ENCODE measurements at places on chromosomes 3 and 15.

DNA sequence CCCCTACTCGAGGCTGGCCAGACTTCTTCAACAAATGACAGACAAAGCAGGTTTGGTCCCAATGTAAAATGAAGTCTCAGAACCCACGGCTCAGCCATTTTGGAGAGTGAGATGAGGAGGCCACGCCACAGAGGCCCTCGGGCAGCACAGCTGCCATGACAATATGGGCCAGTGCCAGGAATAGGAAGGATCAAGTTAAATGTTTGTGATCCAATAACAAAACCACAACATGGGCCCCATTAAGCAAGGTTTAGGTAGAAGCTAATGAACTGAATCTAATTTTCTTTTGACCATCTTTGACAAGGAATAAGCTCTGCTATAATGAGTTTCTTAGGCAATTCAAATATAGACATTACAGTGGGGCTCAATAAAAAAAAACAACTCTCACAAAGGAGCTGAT lies 52.6 kb downstream of the RFTN1 start:
- no peak for DNase-seq

DNA sequence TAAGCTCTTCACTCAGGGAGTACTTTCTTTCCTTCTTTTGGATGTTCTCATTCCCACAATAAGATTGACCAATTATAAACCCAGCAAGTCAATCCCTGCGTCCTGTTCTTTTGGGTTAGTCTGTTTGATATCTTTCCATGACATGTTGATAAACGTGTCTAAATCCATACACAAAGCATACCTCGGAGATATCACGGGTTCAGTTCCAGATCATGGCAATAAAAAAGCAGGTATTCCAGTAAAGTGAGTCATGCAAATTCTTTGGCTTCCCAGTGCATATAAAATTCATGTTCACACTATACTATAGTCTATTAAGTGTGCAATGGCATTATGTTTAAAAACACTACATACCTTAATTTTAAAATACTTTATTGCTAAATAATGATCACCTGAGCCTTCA lies 667.7 kb downstream of the MAGI1 start:
- no peak for DNase-seq

GRCh38 chr3:196661400-196661799 lies 21.9 kb downstream of the NRROS start:
- no peak for DNase-seq

DNA sequence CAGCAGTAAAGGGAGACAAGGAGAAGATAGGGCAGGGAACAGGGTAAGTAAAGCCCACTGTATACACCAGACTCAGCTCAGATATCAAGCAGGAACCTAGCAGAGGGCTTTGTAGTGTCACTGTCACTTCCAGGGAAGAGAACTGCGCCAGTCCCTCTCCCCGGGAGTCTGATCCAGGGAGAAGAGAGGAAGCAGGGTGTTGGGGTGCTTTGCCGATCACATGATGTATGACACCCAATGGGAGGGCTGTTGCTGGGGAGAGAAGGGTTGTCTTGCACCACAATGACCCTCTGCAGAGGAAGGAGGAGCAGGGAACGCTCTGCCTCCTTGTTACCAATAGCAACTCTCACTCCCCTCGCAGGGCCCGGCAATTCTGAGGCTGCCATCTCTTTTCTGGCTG lies 147.2 kb upstream of the SLC2A2 start:
- no peak for DNase-seq

DNA sequence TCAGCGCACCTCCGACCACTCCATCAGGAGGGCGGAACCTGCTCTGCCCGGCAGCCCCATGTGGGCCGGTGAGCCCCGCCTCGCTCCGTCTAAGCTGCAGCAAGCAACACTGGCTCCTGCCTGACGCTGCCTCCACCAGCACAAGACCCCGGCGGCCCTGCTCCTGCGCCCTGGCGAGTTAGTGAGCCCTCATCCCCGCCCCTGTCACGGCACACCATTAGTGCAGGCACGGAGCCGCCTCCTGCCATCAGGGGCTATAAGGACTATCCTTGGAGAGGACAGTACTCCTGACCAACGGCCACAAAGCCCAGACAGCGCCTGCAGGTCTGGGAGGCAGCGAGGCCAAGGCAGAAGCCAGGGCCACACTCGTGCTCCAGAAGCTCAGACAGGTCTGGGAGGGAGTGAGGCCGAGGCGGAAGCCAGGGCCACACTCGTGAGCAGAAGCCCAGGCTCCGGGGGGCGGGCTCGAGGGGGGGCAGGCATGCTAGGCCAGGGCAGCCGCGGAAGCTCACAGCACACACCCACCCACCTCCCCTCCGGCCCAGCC lies 39.4 kb downstream of the TNK2 start:
- no peak for DNase-seq

DNA sequence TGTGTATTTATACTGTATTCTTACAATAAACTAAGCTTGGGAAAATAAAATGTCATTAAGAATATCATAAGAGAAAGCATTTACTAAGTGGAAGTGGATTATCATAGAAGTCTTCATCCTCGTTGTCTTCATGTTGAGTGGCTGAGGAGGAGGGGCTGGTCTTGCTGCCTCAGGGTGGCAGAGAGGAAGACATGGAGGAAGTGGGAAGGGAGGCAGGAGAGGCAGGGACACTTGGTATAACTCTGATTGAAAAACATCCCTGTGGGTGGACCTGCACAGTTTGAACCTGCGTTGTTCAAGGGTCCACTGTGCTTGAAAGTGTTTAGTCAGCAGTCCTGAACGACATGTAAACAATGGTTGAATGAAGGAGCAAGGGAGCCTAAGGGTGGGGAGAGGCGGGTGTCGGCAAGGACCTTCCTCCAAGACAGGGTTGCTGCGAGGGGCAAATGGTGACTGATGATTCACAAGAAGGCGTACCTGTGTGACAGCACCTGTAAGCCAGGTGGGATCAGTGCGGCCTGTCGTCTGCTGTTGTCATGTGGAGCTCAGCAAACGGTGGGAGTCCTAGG lies 103.8 kb upstream of the KLF13 start:
- no peak for DNase-seq

GRCh38 chr3:67083277-67083676 lies 85.2 kb downstream of the KBTBD8 start:
- DNase-seq = peak; percentile 17

- DNase-seq = no peak
These were observed 14.0 kb downstream of the CAPN3 start for GRCh38 chr15:42373274-42373673.

DNA sequence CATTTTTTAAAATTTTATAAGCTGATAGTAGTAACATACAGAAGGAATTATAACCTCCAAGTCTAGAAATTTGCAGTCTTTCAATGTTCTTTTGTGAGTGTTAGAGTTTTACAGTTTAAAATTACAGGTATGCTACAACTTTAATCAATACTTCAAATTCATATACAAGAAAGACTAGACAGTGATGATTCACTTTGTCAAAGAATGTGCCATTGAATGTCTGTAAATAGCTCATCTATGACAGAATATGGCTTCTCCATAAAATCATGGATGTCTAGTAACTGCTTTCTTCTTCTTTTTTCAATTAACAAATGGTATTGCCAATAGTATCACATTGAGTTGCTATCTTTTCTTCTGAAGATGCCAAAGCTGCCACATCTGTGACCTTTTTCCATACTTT lies 4.1 kb upstream of the TSC22D2 start:
- DNase-seq = no peak

DNA sequence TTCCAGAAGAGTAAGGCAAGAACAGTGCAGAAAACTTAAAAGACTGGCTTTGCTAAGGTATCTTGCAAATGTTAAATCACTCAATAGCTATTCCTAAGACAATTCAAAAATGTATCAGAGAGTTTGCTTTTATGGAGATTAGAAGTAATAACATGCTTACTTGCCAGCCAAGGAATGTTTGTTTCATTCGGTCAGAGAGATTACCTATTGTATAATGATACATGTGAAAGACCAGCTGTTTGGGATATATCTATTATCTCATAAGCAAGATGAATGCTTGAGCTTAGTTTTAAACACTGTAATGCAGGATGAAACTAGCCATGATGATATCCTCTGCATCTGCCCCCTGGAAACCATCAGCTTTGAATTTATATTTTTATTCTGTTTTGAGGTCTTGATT lies 70.7 kb downstream of the MAP2K5 start:
- no peak for DNase-seq

GRCh38 chr3:41405466-41405865 lies 206.2 kb downstream of the CTNNB1 start:
- no peak for DNase-seq

GRCh38 chr3:54264050-54264449 lies 141.7 kb downstream of the CACNA2D3 start:
- DNase-seq = no peak

- DNase-seq = no peak
These were observed 17.5 kb downstream of the TIPARP start for GRCh38 chr3:156691920-156692319.

GRCh38 chr15:33069161-33069560 lies 125.4 kb downstream of the FMN1 start:
- DNase-seq = no peak

- no peak for DNase-seq
These were observed 7.2 kb upstream of the MAP4 start for GRCh38 chr3:48023377-48023776.

- no peak for DNase-seq
These were observed 28.8 kb downstream of the CD47 start for GRCh38 chr3:108062051-108062450.

GRCh38 chr3:160105907-160106584 lies 117.4 kb downstream of the IL12A start:
- DNase-seq = no peak

DNA sequence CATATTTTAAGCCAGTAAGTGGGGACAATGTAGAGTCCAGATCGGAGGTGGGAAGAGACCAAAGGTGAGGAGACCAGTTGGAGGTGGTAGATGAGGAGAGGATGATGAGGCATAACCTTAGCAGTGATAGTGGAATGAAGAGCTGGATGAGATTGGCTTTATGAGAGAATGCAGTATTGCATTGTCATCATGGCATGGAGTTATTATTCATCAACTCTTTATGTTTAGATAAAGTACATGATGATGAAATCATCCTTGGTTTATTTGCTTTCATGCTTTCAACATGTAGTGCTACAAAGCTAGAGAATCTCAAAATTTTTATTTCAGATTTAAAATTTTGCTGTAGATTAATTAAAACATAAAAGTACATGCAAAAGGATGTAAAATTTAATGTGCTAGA lies 64.0 kb downstream of the PPM1L start:
- no peak for DNase-seq

GRCh38 chr3:194281306-194281705 lies 69.8 kb downstream of the CPN2 start:
- no peak for DNase-seq

GRCh38 chr3:38129058-38129457 lies 7.9 kb downstream of the ACAA1 start:
- DNase-seq = no peak

DNA sequence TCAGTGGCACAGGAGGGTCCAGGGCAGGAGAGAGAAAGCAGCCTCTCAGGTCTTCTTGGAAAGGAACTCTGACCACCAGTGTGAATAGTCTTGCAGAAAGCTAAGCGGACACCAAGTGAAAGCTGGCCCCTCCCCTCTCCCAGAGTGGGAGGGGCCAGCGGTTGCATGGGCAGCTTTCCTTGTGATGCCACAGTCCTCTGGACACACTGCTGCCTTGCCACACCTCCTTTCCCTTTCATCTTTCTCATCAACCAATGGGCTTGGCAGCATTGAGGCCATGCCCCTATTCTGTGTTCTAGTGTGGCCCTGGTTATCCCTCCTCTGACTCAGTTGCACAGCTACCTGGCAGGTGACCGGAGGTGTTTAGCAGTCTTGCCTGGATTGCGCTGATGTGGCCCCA lies 49.7 kb upstream of the GOLGA6B start:
- no peak for DNase-seq

- no peak for DNase-seq
These were observed 69.8 kb upstream of the PROK2 start for GRCh38 chr3:71854706-71855105.

DNA sequence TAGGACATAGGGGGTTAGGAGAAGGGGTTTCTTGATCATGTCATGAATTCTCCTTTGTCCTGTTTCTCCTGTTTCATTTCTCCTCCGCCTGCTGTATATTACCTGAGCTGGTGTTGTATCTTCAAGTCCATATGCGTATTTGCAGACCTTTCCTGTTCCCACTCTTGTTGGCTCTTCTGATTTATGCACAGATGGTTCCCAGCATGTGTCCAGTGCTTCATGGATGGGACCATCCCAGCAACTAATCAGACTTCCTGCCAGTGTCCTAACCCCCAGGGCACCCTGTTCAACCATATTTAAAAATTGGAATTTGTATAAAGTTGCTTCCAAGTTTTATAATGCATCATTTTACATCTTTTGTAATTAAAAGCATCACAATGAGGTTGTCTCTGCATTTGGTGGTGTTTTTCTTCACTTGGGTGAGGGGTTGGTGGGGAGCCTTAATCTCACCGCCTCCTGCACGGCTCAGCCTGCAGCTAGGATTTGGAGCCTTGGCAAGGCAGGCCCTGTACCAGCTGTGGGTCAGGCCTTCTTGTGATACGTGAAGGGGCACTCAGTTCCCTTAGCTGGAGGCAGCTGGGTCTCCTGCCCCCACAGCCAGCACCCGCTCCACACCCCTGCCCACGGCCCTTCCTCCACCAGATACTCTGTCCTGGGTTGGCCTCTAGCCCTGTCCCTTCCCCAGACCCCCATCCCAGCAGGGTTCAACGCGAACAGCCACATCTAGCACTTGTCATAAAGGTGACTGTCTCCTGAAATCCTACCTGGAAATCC lies 72.0 kb upstream of the BLM start:
- no peak for DNase-seq

GRCh38 chr3:51559961-51560360 lies 21.4 kb downstream of the RAD54L2 start:
- DNase-seq = no peak

- DNase-seq = no peak
These were observed 18.8 kb downstream of the MECOM start for GRCh38 chr3:169644750-169645149.

GRCh38 chr3:9695345-9695744 lies 8.3 kb upstream of the CPNE9 start:
- DNase-seq = no peak

DNA sequence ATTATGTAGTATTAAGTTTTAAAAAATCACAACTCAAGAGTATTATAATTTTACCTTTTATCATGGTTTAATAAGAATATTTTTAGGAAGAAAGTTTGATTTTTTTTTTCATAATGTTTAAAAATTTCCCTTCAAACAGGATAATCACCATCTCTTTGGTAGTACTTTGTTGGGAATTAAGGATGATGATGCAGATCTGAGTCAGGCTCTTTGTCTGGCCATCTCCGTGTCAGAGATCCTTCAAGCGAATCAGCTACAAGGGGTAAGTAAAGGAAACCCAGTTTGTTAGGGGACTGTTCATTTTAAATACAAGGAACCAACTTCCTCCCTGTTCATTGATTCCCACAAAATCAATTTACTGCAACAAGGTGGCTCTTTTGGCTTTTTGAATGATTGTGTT lies 36.8 kb upstream of the NIT2 start:
- no peak for DNase-seq

GRCh38 chr15:93515256-93516051 lies 426.4 kb upstream of the RGMA start:
- no peak for DNase-seq

GRCh38 chr3:69226071-69226470 lies 103.7 kb upstream of the LMOD3 start:
- DNase-seq = no peak
